ENCODE measurements at places on chromosomes 2 and 18. TPM values are rescaled to one million over a fixed set of nuclear protein-coding genes. Genes with fewer than 3 reads are reported as not detected.

DNA sequence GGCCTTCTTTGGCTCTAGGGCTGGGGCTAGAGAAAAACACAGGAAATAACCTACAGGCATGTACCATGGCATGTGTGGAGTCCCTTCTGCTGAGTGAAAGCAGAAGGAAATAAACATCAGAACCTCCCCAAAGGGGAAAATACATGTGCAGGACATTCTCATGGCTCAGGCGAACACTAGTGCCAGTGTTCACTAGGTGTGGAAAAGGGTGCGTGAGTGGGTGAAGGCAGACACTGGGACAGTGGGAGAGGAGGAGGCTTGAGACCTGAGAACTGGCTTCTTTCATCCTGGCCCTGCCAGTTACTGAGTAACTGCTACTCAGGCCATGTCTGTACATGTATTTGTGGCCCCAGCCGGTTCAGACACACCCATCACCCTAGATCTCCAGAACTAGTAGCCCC lies 268.2 kb downstream of the PRKCE start:
- no peaks in the 10 kb centered on the region for H3K4me1 ChIP-seq
- H3K4me3 ChIP-seq: no peak overlapping the region
- no peaks in the 10 kb centered on the region for H3K27me3 ChIP-seq

Gene MSTN
- not detected for polyA plus RNA-seq

Gene PROKR1
- not detected for polyA plus RNA-seq

DNA sequence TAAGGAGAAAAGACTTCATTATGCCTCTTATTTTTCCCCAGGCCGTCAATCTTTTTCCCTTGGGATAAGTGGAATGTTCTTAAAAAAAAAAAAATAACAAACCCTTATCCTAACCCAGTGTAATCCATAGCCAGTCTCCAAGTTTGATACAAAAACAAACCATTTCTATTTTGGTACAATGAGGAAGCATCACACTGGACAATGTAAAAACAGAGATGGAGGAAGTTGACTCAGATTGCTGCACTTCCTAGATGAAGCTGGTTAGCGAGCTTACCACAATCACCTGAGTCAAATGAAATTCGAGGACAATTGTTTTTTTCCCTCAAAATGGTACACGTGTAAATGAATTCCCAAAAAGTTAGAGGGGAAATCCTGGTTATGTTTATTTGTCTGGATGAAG lies 259.7 kb downstream of the TCF4 start:
- H3K36me3 ChIP-seq: no peaks in the 10 kb centered on the region
- H3K4me3 ChIP-seq: no peak overlapping the region
- DNase-seq: no peak
- no peaks in the 10 kb centered on the region for H3K4me1 ChIP-seq

Gene FAM98A
- 15.4 TPM for polyA plus RNA-seq

GRCh38 chr2:54681416-54681815 lies 42.0 kb upstream of the EML6 start:
- no peaks in the 10 kb centered on the region for H3K27me3 ChIP-seq
- H3K27ac ChIP-seq: no peak overlapping the region
- no peak overlapping the region for H3K4me3 ChIP-seq
- H3K4me1 ChIP-seq: no peaks in the 10 kb centered on the region

All from naive thymus-derived CD4-positive, alpha-beta T cell (primary cell).